ENCODE measurements at places on chromosomes 5 and 9. TPM values are rescaled to one million over a fixed set of nuclear protein-coding genes. Genes with fewer than 3 reads are reported as not detected.

Gene MLANA
- total RNA-seq = under 0.01 TPM

Gene CD274
- total RNA-seq = 0.72 TPM

Gene TLR4
- 46.7 TPM for total RNA-seq

GRCh38 chr5:157965040-157965678 lies 106.2 kb upstream of the CLINT1 start:
- no peak for DNase-seq

DNA sequence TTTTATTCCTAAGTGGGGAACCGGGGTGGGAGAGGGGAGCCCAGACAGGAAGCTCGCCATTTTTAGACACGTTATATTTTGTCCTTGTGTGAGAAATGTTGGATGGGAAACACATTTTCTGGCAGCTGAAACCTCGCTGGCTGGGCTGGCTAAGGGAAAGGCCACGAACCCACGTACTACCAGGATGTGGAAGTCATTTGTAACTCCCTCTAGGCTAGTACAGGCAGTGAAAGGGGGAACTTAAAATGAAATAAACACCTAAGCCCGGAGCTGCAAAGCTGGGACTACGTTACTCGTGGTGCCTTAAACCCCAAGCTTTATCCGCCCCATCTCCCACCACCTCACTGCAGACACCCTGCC lies 42.5 kb downstream of the TMEM174 start:
- no peak for DNase-seq
